Activated T-helper 2 cell treated with anti-CD3 and anti-CD28 coated beads, Interferon-gamma antibody, Interleukin-2, Interleukin-4, amounts not matched to agents 10 μg/mL and 5 μg/mL and 100 μg/mL, durations not matched to agents 14 hours and 24 hours and 36 hours (primary cell): ENCODE measurements at places on chromosomes 12 and 14. TPM values are rescaled to one million over a fixed set of nuclear protein-coding genes. Genes with fewer than 3 reads are reported as not detected.

GRCh38 chr14:61284001-61284400, 2.9 kb upstream of the TMEM30B start:
- DNase-seq, result no peak

Gene GLS2
- total RNA-seq, result 1.5 and 3.1 TPM in 2 replicates

GRCh38 chr12:123139926-123140675, 10.8 kb downstream of the PITPNM2 start:
- no peak for DNase-seq

GRCh38 chr14:87131879-87132278, 861.1 kb downstream of the GALC start:
- DNase-seq, result no peak

GRCh38 chr12:9669019-9669326, 540 bp upstream of the CLEC2D start:
- no peak for DNase-seq

DNA sequence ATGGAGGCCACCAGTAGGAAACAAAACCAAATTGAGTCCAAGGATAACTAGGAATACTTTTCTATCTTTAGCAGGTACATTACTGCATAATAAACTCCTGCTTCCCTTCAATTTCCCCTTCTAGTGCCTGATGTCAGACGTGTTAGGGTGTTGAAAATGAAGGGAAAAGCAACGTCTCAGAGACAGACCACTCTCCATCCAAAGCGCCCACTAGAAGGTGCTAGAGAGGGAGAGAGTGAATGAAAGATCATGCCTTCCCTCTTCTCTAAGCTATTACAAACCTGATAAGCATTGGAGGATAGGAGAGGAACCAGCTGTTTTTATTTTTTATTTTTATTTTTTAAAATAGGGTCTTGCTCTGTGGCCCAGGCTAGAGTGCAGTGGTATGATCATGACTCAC, 64.1 kb downstream of the ZNF641 start:
- DNase-seq, result no peak

Gene PITPNM2
- total RNA-seq, result 15.5 and 16.2 TPM in 2 replicates

Gene CLEC1B
- total RNA-seq, result not detected in 2 replicates

GRCh38 chr14:93937519-93937918, 10.4 kb downstream of the FAM181A start:
- DNase-seq, result no peak

DNA sequence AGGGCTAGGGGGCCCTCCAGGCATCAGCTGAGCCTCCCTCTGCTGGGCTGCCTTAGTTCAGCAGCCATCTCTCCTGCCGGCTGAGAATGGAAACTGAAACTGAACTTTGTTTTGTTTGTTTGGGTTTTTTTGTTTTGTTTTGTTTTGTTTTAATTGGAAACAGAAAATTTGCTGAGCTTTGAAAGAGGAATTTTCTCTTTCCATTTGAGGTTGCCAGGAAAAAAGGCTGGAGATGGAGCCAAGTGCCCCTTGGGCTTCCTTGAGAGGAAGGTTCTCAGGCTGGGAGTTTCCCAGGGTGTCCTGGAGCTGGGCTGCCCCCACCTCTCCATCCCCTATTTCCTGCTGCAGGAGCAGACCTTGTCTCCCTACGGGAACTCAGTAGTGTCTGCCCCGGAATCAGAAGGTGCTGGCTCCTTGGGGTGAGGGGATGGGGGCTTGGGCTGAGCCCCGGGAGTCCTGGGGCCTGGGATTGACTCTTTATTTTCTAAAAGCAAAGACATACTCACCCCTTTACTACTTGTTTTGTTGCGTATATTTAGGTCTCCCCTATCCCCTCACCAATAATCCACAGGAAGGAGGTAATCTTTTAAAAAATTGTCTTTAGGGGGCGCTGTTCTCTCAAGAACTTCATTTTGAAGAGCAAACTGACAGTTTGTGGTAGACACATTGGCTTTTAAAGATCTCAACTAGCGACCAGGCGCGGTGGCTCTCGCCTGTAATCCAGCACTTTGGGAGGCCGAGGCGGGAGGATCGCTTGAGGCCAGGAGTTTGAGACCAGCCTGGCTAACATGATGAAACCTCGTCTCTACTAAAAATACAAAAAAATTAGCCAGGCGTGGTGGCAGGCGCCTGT, 21.3 kb upstream of the OASL start:
- DNase-seq, result peak; percentile 62

GRCh38 chr12:4579305-4580102, 17.5 kb downstream of the DYRK4 start:
- no peak for DNase-seq

GRCh38 chr12:105554223-105554678, 223.8 kb downstream of the C12orf75 start:
- DNase-seq, result no peak

Gene SERPINA5
- total RNA-seq, result not detected in 2 replicates

GRCh38 chr14:91311284-91311662, 66.8 kb upstream of the GPR68 start:
- DNase-seq, result peak; percentile 61

GRCh38 chr14:88516861-88517357, 37.9 kb downstream of the PTPN21 start:
- no peak for DNase-seq

DNA sequence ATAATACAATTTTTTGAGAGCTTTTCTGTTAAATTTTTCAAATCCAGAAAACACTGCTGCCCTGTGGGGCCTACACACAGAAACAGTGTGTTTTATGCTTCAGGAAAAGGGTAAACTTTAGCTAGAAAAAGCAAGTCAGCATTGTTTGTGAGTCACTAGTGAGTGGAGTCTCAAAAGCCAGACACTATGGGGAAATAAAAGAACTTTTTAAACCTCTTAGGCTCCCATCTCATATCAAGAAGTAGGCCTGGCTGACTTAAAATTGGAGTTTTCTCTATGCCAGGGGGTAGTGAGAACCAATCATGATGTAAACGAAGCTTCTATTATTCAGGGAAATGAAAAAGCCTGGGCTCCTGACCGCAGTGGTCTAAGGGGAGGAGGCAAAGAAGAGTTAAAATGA, 12.6 kb downstream of the GPR65 start:
- DNase-seq, result no peak

- no peak for DNase-seq
Measured at GRCh38 chr12:3797531-3798048, 44.7 kb upstream of the CRACR2A start.

- DNase-seq, result no peak
Measured at GRCh38 chr14:70013271-70013873, 134.2 kb downstream of the SMOC1 start.

DNA sequence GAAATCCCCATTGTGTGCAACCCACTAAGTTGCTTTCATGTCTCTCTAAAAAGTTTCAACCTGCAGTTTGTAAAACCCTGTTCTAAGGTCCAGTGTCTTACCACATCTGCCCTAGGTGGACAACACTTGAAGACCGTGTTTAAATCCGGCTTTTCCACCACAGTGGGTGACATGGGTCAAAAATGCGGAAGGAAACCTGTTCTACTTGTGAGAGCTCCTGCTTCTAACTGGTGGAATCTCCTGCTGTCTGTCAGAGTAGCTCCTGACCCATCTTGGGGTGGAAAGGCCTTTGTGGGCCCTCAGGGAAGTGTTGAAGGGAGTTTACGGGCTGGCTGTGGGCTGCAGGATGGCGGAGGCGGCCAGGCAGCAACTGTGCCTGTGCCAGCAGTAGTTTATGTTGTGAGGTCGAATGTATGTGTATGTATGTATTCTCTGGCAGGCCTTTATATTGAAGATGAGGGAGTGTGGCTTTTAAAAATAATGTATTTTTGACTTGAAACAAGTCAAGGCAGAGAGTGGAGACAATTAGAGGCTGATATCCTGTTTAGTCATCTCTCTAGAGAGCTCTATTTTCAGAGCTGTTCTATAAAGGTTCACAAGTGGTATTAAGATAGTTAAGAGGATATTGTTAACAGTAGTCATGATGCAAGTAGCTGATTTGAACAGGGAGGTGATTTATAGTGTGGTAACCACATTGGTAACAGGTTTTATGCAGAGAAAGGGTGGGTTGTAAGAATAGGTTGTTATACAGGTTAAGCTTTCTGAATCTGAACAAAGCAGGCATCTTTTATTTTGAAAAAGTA, 67.0 kb downstream of the PRKCH start:
- DNase-seq, result no peak

- peak; percentile 34 for DNase-seq
Measured at GRCh38 chr12:188910-189621, 24.9 kb downstream of the SLC6A12 start.

Gene AQP6
- total RNA-seq, result not detected in 2 replicates

Gene KRT75
- not detected in 2 replicates for total RNA-seq

- no peak for DNase-seq
Measured at GRCh38 chr12:25254271-25254880, 3.6 kb upstream of the KRAS start.

- DNase-seq, result no peak
Measured at GRCh38 chr14:33908540-33909223, 42.2 kb downstream of the EGLN3 start.

Gene PNN
- total RNA-seq, result 115 and 119 TPM in 2 replicates

- DNase-seq, result no peak
Measured at GRCh38 chr12:32151552-32151951, 44.9 kb downstream of the BICD1 start.

GRCh38 chr14:22518073-22518472, 71.0 kb downstream of the DAD1 start:
- no peak for DNase-seq
